ENCODE measurements at places on chromosomes 5 and 9.

- peak; percentile 72 for DNase-seq
Measured at GRCh38 chr9:137149942-137150616, 11.1 kb downstream of the GRIN1 start.

DNA sequence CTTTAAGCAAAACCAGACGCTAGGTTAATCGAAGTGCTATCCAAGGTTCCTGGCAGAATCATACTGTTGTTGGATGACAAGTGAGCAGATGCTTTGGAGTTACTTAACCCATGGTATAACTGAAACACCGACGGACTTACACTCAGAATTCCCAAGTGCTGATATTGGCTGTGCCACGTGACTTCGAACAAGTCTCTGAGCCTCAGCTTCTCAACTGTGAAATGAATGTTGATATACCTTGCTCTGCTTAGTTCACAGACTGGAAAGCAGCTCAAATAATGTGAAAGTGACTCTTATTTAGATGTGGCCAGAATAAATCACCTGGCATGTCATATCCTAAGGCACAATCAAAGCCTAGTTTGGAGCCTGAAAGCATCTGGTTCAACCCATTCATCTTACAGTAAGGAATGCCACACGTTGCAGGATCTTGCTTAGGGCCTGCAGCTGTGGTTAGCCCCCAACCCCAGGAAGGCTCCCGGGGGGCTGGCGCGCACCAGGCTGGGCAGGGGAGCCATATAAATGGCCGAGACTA, 759 bp downstream of the GEMIN5 start:
- no peak for DNase-seq

- no peak for DNase-seq
Measured at GRCh38 chr5:157494178-157494832, 34.3 kb downstream of the NIPAL4 start.

DNA sequence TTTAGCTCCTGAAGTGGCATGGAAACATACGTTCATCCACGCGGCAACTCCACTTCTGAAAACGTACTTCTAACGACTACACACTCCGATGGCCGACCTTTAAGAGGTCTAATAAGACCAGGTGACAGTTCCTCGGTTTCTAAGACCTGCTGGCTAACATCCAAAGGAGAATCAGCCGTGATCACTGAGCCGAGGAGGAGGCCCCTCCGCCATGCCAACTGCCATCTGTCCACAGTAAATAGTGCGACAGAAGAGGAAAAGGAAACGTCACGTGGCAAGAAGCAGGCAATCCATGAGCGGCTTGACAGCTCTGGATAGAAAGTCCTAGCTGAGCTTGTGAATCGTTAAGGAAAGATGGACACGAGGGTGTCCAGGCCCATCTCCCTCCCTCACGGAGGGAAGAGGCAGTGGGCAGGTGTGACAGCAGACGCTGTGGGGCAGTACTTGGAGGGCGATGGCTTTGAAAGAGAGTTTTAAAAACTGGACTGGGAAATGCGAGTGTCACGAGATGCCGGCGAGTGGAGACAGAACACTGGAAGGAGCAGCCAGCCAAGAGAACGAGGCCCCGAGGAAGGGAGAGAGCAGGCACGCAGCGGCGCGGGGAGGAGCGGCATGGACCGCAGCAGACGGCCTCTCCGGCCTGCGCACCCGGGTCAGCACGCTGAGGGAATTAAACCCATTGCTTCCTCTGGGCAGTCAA, 66.7 kb upstream of the TBC1D9B start:
- no peak for DNase-seq

GRCh38 chr9:137166380-137167229, 3.2 kb downstream of the LRRC26 start:
- DNase-seq, result no peak

GRCh38 chr9:78011049-78011448, 20.6 kb downstream of the GNAQ start:
- no peak for DNase-seq

DNA sequence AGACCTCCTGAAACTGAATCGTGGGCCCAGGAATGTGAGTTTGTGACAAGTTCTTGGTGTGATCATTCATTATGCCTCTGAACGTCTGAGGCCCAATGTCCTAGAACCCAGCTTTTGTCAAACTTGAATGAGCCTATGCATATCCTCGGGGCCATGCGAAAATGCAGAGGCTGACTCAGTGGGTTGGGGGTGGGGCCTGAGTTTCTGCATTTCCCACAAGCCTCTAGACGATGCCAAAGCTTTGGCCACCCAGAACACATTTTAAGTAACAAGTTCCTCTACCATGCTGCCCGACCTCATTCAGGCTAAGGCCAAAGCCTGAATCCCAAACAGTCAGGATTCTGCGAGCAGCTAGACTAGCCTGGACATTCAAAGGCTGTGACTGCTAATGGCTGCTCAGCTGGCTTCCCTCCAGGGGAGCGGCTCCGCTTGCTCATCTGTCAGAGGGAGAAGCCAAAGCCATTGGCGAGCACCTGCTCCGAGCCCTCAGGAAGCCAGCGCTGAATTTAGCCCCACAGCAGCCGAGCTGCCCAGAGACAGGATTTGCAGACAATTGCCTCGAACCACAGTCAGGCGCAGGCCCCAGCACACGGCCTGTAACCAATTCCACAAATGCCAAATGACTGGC, 177.5 kb downstream of the ZDHHC21 start:
- no peak for DNase-seq

GRCh38 chr5:36162810-36163486, 11.0 kb downstream of the SKP2 start:
- DNase-seq, result no peak

DNA sequence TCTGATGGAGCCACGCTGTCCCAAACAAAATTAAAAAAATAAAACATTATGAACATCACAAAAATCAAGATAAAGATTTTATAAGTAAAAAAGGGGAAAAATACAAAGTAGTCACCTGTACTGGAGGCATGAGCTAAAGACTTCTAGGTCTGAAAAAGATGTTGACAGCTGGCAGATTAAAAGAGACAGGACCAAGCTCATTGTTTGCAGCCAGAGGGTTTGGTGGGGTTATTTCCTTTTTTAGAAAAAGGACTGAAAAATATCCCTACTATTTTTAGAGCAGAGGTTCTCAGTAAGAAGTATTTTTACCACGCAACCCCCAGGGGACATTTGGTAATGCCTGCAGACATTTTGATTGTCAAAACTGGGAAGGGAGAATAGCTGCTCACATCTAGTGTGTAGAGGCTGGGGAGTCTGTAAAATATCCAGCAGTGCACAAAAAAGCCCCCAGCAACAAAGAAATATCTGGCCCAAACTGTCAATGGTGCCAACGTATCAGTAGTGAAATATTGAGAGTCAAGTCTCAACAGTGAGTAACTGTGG, 353.4 kb downstream of the TLE1 start:
- no peak for DNase-seq

DNA sequence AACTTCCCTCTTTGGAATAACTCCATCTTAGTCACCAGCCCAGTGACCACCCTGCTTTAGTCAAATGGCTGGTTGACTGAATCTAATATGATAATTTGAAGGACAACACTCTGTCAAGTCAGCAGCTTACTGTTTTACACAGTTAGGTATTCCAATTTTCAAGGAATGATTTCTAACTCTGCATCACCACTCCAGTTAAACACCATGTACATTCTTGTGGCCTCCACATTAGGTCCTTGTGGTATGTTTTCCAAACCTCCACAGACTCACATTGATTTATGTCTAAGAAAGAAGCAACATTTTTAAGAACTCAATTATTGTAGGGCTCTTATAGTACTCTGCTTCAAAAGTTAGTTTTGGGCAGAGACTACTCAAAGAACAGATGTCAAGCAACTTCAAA, 110.7 kb downstream of the TLE1 start:
- no peak for DNase-seq

GRCh38 chr9:15743512-15743911, 190.7 kb downstream of the CCDC171 start:
- DNase-seq, result no peak

DNA sequence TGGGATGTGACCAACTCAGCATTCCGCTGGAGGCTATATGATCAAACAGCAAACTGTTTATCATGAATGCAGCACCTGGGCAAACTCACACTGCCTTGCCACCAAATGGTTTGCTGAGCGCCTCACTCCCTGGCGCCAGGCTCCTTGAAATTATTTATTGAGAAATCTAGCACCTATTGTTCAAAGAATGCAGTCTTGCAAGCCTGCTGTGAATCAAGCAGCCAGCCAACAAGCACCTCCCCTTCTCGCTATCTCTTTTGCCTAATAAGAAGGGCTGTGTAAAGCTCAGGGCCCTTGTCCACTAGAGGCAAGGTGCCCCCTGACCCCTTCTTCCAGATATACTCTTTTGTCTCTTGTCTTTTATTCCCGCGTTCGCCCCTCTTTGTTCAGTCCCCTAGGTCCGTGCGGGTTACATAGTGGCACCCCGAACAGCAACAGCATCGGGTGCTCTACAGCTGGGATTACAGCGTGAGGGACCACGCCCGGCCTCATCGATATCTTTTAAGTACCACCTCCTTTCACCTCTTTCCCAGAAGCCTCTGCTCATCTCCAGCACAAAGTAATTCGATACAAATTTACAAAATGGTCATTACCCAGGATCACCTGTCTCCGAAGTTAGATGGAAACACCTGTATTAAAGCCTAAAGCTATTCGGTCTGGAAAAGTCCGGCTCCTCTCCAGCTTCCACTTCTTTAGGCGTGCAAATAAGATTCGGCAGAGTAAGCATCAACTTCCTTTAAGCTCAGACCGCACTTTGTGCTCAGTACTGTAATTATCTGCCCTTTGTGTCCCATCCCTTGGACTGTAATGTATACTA, 896 bp downstream of the RIGI start:
- DNase-seq, result peak; percentile 26

DNA sequence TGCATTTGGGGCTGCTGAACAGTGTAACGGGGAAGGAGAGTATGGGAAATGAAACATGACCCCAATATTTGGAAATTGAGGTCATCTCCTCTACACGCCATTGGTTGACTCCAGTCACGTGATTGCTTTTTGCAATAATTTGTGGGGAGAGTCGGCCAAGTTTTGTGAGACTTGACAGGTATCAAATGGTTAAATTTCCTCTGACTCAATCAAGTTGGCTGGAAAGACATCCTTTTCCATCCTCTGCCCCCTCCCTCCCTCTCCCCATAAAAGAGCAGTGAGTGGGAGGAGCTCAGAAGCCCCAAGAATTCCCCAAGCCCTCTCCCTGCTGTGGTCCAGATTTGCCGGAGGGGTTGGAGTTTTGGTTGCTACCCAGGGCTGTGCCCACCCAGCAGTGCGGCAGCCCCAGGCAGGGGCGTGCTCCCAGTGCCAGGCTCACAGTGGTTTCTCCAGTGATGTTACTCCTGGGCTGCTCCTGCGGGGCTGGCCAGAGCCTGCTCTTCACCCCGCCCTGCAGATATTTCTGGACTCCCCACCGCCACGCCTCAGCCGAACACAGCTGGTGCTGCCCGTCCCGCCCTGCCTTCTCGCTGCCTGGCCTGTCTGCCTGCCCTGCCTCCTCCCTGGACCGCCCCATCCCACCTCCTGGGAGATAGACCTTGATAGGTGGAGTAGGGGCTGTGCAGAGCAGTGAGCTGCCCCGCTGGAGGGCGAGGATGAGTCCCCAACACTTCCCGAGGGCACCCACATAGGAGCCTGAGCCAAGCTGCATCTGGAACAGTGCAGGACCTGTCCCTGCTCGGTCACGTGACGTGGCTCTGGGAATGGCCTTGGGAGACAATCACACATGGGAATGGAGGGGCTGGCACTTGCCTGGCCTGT, 3.4 kb downstream of the COL5A1 start:
- no peak for DNase-seq

GRCh38 chr9:95735701-95736100, 139.8 kb upstream of the ERCC6L2 start:
- DNase-seq, result no peak

DNA sequence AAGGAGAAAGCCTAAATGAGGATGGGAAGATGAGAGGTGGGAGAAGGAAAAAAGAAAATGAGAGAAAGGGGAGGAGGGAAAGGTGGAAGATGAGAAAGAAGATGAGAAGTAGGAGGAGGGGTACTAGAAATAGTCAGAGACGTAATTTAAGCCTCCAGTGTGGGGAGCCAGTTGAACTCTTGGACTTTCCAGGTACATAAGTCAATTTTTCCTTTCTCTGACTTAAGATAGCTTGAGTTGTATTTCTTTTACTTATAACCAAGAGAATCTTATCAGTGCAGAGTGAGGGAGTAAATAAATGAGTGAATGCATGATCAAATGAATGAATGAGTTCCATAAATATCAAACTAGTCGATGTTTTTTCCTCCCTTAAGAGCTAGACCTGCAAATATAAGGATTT, 21.5 kb upstream of the WHRN start:
- DNase-seq, result no peak

DNA sequence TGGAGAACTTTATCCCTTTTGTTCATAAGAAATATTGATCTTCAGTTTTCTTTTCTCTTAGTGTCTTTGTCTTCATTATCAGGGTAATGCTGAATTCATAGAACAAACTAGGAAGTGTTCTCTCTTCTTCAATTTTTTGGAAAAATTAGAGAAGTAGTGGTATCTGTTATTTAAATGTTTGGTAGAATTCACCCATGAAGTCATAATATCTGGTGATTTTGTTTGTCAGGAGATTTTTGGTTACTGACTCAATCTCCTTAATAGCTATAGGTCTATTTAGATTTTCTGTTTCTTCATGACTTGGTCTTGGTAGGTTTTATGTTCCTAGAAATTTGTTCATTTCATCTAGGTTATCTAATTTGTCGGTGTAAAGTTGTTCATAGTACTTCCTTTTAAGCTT, 45.4 kb upstream of the STARD4 start:
- DNase-seq, result no peak

DNA sequence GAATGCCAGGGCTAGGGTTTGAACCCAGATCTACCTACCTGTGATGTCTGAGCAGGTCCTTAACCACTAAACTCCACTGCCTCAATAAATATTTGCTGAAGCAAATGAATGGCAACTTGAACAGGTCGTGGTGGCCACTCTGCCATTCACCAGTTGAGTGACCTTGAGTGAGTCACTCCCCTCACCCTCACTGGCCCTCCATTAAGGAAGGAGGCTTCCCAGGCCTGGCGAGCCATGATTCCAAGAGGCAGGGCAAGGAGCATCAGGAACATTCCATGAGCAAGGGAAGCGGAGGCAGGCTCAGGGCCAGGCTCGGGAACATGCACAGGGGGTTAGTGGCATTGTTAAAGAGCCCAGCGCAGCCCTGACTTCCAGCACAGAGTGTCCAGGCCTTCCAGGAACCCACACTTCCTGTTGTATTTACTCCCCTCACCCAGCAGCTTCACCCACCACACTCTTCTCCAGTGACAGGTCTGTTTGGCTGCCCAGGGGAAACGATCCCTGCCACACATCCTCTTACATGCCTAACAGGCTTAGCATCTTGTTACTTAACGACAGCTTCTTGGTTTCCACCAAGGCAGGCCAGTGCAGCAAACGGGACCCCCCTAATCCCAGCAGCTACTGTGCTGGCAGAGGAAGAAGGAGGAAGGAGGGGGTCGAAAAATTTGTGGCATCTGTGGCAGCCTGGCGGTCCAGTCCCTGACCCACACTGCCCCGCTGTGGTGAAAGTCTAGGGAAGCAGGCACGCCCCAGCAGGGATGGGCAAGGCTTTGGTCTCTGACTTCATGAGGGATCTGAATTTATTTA, 43.7 kb upstream of the TTC1 start:
- DNase-seq, result peak; percentile 15

DNA sequence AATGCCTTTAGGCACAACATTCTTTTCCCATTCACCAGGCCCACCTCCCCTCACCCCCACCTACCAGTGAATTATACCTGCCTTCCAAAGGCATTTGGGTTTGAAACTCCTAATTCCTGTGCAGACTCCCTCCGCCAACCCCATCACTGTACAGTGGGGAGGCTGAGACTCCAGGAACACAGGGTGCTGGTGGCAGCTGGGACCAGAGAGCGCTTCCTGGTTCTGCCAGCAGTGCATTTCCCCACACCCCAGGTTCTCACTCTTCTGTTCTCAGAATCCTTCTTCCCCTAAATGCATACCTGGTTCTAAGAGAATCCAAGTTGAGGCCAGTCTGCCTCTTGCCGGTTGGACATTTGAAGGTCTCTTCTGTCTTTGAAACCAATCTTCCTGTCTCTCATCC, 21.1 kb downstream of the SLC36A2 start:
- DNase-seq, result no peak

All from activated CD4-positive, alpha-beta T cell treated with anti-CD3 and anti-CD28 coated beads, Interleukin-2, amount 50 U/mL, for 16 hours (primary cell).